Stimulated activated CD4-positive, alpha-beta T cell treated with anti-CD3 and anti-CD28 coated beads, Interleukin-15, amount 100 ng/mL, for 24 hours (primary cell): ENCODE measurements at places on chromosomes 1 and 21.

DNA sequence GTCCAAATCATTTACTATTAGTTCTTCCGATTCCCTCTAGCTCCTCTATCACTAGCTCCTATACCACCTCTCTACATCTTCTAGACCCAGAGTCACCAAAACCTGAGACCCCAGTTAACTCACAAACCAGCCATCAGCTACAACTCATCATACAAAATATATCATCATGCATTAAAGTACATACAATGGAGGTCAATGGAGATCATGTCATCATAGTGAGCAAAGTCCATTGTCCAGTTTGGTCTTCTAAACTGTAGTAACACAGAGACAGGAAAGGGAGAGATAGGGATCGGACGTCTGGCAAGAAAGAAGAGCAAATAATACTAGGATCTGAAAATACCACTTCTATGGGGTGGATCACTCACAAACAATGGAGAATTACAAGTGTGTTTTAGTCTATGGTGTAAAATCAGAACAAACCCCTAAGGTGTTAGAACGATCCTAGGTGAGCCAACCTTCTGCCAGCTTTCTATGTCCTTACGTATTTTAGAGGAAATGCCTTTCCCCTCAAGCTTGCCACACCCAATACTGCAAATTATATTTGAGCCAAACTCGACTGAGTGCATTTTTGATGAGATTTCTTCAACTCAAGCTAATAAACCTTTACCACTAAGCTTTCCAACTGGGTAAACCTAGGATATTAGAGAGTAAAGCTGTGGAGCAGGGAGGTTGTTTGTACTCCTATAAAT is 3.9 kb downstream of the ADIPOR1 start:
- no peak for DNase-seq

DNA sequence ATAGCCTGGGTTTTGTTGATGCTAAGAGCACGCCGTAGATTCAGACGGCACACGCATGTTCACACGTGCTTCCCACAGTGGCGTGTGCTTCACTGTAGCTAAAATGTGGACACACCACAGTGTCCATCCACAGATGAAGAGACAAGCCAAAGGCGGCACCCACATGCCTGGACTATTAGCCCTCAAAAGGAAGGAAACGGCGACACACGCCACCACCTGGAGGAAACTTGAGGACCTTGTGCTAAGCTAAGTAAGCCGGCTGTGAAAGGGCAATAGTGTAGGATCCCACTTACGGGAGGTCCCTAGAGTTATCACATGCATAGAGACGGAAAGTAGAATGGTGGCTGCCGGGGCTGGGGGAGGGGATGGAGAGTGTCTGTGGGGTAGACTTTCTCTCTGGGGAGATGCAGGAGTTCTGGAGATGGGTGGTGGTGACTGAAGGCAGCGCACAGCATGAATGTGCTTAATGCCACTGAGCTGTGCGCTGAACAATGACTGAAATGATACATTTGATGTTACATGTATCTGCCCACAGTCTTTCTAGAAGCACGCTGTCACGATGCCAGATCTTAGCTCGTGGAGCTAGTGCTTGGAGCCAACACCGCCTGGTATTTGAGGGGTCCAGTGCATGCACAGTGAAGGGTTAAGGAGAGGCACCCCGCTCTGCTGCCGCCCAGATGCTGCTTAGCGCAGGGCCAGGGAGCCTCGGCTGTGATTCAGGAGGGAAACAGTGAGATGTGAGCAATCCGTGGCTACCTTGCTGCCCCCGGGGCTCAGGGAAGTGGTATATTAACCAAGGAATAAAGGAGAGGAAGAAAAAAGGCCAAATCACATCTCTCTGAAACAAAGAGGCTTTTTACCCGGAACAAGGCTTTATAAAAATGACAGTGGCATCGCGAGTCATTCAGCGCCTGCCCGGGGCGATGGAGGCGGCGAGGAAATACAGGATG is 103.7 kb downstream of the PRDM16 start:
- DNase-seq, result no peak

GRCh38 chr1:66413838-66414175 is 120.1 kb upstream of the SGIP1 start:
- DNase-seq, result no peak

DNA sequence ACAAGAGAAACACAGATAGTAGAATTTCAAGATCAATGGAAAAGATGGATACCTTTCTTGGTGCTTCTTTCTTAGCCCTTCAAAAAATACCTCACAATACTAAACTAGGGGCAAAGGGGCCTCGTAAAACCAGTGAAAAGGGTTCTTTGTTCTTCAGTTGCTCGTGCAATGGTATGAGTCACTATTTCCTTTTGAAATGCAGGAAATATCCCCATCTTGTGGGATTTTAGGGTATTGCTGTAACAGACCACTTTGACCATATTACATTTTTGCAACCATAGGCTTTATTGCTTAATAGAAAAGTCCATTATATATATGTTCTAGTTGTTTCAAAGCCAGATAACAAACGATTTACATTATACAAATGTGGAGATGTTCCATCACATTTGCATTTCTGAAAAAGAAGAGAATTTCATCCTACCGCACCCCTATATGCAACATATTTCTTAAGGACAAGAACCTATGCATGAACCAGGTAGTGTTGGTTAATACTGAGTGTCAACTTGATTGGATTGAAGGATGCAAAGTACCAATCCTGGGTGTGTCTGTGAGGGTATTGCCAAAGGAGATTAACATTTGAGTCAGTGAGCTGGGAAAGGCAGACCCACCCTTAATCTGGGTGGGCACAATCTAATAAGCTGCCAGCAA is 88.6 kb upstream of the PKN2 start:
- no peak for DNase-seq

DNA sequence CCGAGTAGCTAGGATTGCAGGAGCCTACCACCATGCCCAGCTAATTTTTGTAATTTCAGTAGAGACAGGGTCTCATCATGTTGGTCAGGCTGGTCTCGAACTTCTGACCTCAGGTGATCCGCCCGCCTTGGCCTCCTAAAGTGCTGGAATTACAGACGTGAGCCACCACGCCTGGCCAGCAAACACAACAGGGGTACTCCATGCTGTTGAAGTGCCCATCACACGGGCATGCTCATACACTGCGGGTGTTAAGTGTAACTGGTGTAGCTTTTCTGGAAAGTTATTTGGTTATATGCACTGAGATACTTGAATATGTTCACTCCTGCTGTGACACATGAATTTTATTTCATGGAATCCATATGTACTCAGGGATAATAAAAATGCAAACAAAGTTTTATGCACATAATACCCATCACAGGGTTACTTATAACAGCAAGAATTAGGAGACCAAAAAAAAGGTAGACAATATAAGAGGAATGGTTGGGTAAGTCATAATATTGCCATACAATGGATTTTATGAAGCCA is 9.2 kb downstream of the SRSF4 start:
- DNase-seq, result no peak

- no peak for DNase-seq
Observed at GRCh38 chr1:211335522-211336157, 9.0 kb downstream of the TRAF5 start.

GRCh38 chr1:167612587-167613385 is 17.2 kb upstream of the RCSD1 start:
- no peak for DNase-seq

GRCh38 chr21:46191257-46191685 is 7.0 kb upstream of the SPATC1L start:
- no peak for DNase-seq

- no peak for DNase-seq
Observed at GRCh38 chr1:157097692-157098091, 1.9 kb downstream of the ETV3L start.

DNA sequence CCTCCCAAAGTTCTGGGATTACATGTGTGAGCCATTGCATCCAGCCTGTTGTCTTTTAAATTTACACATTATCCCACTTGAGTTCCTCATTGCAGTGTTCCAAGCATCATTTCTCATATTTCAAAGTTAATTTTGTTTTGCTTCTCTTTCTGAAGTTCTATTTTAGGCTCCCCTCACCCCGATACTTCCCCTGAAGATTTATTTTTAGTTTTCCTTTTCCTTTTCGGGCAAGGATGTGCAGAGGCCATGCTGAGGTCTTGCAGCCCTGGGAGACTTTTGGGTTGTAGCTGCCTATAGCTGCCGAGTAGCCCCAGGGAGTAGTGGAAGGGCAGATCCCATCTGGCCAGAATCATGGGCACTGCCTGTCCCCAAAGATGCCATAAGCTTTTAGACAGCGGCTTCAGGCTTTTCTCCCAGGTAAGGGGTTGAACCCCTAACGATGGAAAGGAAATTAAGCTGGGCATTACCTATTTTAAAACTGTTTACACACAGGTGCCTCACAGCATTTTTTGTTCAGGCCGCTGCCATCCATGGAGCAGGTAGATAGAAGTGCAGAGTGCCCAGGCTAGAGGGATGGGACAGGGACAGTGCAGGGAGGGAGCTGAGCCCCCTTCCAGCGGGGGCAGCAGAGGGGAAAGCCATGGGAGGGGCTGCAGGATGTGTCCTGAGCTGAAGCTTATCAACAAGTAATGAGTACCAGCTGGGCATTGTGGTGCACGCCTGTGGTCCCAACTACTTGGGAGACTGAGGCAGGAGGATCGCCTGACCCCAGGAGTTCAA is 15.9 kb downstream of the PSEN2 start:
- no peak for DNase-seq

GRCh38 chr1:56510642-56511021 is 68.7 kb downstream of the PLPP3 start:
- DNase-seq, result no peak

GRCh38 chr1:183734543-183735036 is 70.3 kb upstream of the RGL1 start:
- DNase-seq, result no peak

GRCh38 chr1:56924116-56924515 is 41.7 kb downstream of the C8B start:
- DNase-seq, result no peak

- no peak for DNase-seq
Observed at GRCh38 chr1:157781048-157781447, 4.1 kb upstream of the FCRL2 start.

DNA sequence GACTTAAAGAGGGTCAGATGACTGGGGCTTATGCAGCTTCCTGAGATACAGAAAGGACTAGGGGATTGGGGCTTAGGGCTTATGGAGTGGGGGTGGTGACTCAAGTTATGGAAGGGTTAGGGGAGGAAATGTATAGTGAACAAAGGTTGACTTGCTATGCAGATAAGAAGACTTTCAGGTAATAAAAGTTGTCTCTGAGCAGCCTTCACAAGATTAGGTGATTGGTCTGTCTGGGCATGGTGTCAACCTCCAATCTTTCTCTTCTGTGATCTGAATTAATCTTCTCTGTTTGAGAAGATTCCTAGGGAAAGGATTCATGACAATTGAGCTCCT is 436.5 kb downstream of the SIPA1L2 start:
- DNase-seq, result no peak

DNA sequence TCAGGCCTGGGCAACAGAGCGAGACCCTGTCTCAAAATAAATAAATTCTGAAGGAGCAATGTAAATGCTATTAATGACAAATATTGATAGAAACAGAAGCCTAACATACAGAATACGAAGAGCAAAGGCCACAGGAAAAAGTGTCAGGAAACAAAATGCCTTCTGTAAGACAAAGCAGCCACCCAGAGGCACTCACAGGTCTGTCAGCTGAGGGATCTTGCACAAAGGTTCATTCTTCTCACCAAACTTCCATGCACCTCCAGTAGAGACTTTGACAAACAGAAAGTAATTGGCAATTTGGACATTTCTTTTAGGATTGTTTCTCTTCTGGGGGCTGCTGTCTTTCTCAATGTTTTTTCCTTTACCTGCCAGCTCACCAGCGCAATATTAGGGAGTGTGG is 1.2 kb upstream of the ALDH9A1 start:
- no peak for DNase-seq

DNA sequence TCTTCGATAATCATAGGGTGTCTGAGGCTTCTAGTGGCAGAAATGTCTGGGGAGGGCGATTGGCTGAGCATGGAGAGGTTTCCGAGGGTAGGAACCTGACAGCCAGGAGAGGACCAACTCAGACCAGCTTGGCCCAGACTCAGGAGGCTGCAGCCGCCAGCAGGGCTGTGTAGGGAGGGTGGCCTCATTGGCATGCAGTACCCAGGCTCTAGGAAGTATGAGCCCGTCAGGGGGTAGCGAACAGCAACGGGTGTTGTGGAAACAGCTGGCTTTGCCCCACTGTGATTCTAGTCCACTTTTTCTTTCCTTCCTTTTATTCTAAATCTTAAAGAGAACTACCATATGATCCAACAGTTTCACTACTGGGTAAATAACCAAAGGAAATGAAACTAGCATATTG is 103.3 kb downstream of the DIRAS3 start:
- no peak for DNase-seq

GRCh38 chr1:42690477-42691156 is 8.4 kb downstream of the YBX1 start:
- DNase-seq, result peak; percentile 30

DNA sequence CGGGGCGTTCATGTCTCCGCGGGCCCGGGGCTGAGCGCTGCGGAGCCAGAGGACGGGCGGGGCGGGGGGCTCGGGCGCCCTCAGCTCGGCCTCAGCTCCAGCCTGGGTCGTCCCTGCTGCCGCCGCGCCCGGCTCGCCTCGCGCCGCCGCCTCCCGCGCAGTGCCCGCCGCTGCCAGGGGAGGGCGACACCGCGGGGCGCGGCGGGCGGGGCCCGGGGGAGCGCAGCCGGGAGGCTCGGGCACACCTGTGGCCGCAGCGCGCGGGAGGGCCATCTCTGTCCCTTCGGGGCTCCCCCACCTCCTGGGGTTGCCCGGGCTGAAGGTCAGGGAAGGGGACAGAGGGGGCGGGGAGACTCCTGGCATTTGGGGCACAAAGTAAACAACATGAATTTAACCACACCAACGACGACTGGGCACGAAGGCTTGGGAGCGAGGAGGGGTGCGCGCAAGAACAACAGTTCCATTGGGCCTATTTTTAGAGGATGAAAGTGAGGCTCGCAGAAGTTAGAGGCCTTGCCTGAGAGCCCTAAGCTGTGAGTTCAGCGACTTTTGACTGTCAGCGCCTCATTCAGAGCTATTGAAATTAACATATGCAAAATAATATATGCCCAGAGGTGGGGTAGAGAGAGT is at the start of gene FAM131C:
FAM131C (minus strand) TSS at position 162 of the 630 bp plus-strand sequence. CDS start 209 bp downstream, outside the sequence.
- DNase-seq, result peak; percentile 55

GRCh38 chr1:47906009-47906432 is 91.2 kb downstream of the TRABD2B start:
- no peak for DNase-seq

DNA sequence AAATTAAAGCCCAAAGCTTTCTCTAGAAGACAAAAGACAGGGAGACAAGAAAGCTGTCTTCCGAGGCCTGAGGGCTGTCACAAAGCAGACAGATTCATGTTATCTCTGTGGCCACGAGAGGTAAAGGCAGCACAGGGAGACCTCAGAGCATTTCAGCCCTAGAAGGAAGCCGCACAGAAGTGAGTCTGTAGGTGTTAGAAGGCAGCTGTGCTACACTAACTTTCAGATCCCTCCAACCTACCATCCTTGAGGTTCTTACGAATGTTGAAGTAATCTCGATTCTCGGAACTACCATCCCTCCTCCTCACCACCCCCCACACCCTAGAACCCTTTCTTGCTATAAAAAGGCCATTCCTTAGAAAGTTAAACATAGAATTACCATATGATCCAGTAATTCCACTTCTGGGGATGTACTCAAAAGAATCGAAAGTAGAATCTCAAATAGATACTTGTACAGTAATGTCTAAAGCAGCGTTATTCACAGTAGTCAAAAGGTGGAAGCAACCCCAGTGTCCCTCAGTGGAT is 21.5 kb upstream of the LYST start:
- peak; percentile 79 for DNase-seq
